ENCODE measurements at places on chromosomes 4 and X.

DNA sequence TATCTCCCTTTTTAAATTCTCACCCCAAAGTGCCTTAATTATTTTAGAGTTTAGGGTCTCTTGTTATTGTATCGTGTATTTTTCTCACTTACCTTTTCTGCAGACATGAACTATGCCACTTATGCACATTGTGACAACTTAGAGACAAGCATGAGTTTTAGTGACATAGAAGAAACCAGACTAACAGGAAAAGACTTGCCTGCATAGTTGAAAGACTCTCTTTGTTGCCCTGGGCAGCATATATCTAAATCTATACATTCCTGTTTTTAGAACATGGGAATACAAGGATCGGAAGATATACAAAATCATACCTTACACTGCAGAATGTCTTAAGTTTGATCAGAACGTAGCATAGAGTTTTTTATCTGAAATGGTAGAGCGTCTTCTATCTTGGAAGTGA, 45.1 kb upstream of the ANKRD17 start:
- no peak for DNase-seq

DNA sequence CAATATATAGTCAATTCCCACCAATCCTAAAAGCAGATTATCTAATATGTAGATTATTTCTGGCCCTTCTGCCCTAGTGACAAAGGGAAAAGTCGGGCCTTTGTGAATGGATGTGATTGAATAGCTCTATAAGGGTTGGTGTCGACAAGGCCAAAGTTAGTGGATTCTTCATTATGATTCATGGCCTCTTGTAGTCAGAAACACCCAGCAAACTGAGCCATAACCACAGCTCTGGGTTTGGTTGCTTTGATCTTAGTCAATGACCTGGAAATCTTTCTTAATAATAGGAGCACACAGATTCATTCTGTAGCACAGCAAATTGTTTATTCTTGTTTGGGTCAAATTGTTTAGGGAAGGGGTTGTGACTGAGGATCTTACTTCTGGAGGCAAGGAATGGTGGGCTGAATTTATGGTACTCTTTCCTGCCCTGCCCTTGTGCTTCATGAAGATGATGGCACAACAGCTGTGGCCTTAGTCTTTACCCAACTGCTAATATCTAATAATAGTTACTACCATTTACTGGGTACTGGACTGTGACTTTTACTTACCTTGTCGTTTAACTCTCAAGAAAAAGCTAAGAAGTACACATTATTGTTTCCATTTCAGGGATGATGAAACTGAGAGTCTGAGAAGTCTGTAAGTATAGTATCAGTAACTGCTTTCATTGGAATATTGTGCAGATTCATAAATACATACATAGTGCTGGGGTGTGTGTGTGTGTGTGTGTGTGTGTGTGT, 74.0 kb downstream of the AFF2 start:
- DNase-seq: no peak

- DNase-seq: no peak
Observed at GRCh38 chr4:54509057-54509456, 148.7 kb upstream of the KIT start.

GRCh38 chrX:6026980-6027379, 201.7 kb downstream of the NLGN4X start:
- no peak for DNase-seq

DNA sequence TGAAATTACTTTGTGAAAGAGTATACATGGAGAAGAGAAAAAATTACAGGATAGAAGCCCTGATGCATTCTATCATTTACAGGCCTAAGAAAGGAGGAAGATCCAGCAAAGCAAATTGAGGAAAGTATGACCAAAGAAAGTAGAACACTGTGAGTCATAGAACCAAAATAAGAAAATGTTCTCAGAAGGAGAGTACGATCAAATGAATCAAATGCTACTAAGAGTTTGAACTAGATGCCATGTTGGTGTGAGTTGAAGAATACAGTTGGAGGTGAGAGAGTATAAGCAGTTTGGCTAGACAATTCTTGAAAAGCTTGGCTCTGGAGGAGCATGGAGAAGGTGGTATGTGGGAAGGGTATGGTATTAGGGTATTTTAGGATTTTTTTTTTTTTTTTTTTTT, 161.8 kb downstream of the RPA4 start:
- DNase-seq: no peak

DNA sequence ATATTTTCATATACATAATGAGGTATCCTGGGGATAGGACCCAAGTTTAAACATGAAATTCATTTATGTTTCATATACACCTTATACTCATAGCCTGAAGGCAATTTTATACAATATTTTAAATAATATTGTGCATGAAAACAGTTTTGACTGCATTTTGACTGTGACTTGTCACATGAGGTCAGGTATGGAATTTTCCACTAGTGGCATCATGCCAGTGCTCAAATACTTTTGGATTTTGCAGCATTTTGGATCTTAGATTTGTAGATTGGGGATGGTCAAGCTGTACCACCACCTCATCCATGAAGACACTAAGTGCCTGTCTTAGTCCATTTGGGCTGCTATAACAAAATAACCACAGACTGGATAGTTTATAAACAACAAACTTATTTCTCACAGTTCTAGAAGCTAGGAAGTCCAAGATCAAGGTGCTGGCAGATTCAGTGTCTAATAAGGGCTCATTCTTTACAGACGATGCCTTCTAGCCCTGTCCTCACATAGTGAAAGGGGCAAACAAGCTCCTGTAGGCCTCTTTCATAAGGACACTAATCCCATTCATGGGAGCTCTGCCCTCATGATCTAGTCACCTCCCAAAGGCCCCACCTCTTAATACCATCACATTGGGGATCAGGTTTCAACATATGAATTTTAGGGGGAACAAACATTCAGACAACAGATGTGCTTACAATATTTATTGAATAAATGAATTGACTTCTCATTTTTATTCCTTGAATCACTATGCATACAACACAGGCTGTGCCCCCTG, 9.4 kb downstream of the NUDT6 start:
- DNase-seq: no peak

- DNase-seq: peak; percentile 45
Observed at GRCh38 chr4:127856813-127857447, 23.8 kb upstream of the PLK4 start.

DNA sequence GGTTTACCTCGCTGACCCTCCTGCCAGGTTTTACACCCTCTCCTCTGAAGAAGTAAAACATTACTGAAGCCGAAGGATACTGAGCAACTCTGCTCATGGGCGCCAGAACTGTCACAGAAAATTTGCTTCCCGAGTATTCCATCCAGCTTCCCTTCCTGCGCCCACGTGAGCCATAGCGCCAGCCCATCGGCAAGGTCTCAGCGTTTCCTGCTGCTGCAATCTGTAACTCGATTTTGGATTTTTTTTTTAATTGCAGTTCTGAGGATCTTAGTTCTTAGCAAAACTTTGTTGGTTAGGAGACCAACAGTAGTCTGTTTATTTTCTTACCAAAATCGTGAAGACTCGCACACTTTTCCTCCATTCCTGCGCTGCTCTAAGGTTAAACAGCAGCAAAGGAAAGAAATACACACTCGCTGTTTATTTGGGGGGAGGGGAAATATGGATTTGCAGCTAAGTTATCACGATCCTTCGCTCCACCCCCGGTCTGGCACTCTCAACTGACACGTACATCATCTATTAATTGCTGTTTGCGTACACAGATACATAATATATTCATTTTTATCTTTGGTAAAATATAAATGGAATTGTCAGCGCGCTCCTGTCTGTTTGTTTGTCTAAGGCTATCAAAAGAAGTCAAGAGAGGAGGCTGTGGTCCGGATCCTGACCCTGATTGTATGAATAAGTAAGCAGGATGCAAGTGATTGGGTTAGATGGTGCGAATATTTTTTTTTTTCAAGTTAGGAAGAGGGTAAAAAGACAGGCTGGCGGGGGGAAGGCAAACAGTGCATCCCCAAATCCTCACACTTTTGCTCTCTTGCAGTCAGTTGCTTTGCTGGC, at the start of gene TLL1:
Gene TLL1, plus strand, starts transcription at position 777 of the 837 bp plus-strand sequence. CDS start 668 bp downstream, outside the sequence.
- DNase-seq: no peak

DNA sequence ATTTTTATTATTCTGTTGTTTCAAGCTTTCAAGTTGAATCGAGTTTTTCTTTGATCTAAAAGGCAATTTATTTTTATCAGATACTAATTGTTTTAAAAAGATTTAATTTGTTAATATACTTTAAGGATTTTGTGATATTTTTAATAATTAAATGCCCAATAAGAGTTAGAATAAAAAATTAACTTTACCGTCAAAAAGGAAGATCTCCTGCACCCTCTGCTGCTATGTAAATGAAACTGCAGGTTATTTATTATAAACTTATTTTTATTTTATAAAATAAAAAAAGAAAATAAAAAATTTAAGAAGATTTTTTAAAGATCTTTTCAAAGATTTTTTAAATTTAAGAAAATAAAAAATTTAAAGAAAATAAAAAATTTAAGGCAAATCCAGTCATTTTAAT, 166.1 kb downstream of the CCSER1 start:
- DNase-seq: no peak

DNA sequence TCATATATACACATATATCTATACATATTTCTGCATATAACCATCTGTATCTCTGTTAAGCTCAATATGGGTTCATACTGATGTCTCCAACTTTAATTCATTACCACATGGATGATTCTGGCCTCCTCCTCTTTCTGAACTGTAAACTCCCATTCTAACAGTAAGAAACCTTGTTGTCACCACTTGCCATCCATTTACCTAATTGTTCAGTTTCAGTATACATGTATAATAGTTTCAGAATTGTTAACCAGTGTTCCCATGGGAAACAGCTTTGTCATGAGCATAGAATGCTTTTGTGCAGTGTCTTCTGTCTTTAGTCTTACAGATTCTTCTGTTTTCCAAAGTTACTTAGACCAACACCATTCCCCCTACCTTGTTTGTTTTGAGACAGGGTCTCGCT, 35.9 kb downstream of the SLC9A6 start:
- DNase-seq: no peak

DNA sequence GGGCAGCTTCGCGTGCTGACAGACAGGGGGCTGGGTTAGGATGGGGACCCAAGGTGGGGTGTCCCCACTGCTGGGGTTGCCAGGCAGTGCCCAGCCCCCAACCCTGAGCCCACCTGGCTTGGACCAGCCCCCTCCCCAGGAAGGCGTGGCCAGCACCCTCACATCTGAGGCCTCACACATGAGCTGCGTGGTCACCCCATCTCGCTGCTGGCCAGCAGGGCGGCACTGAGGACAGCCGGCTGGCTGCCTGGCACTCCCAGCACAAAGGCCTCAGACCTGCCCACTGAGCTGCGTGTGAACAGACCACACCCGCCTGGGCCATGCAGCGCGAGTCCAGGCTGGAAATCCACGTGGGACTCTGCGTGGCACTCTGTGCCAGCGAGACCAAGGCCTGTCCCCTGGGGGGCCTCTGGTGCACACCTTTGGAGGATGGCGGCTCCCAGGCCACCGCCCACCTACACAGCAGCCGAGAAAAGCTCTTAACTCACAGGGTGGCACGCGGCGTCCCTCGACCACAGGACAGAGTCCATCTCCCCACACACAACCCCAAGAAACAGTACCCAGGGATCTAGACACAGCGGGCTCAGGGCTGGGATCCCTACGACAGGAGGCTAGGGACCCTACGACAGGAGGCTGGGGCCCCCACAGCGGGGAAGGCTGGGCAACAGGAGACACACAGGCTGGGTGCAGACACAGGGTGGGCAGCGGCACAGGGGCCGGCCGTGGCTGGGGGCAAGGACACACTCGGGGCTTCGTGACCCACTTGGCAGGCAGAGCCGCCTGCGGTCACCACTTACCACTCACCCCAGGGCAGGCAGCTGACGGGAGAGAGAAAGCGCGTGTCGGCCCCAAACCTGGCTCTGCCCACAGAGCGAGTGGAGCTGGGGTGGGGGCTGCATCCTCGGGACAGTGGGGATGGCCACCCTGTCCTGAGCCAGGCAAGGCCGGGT, 9.8 kb downstream of the DGKQ start:
- no peak for DNase-seq

DNA sequence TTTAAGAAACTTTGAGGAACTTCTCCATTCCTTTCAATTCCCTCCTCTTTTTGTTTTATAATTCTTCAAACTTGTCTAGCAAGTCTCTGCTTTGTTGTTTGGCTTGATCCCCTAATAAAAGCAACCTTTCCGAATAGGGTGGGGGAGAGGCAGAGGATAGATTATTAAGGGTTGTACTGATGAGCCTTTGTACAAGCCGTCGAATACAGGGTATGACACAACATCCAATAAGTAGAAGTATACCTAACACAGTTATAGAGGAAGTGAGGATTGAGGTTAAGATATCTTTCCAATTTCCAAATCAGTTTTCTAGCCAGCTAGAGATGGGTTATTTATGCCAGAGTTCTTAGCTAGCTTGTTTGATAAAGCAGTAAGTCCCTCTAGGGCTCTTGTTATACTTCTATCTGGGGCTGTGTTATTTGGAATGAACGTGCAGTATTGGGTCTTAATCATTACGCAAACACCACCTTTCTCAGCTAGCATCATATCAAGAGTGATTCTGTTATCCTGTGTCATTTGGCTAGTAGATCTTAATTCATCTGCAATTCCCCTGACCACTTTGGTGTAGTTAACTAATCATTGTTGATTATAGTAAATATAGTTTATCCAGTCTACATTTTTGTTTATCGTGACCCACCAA, 18.5 kb downstream of the METAP1 start:
- no peak for DNase-seq

GRCh38 chr4:77028246-77028645, 47.5 kb downstream of the CCNI start:
- no peak for DNase-seq

DNA sequence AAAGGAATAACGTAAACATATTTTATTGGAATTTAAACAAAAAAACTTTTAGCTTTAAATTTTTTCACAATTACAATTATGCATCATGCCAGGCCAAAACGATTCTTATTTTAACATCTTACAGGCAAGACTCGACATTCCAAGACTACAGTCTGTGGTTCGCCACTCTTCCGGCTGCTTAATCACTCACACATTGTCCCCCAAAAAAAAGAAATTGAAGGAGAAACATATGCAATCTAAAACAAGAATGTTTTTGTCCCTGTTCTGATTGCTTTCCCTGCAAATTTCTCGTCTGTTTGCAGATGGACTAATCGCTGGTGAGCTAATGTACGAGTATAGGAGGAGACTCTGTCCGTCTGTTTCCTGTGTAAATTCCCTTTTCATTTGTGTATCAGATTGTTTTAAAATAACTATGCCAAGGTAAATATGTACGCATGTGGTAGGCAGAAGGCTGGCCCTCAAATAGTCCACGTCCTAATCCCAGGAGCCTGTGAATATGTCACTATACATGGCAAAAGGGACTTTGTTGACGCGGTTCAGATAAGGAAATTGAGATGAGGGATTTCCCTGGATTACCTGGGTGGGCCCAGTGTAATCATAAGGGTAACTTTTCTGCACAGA, 37.7 kb upstream of the MTNR1A start:
- DNase-seq: no peak

Data from hepatic stellate cell (primary cell).